Stimulated activated naive CD8-positive, alpha-beta T cell treated with anti-CD3 and anti-CD28 coated beads, Interleukin-15, Interleukin-2, amounts not matched to agents 100 U/mL and 50 U/mL, for 24 hours (primary cell): ENCODE measurements at places on chromosomes 3 and 15.

DNA sequence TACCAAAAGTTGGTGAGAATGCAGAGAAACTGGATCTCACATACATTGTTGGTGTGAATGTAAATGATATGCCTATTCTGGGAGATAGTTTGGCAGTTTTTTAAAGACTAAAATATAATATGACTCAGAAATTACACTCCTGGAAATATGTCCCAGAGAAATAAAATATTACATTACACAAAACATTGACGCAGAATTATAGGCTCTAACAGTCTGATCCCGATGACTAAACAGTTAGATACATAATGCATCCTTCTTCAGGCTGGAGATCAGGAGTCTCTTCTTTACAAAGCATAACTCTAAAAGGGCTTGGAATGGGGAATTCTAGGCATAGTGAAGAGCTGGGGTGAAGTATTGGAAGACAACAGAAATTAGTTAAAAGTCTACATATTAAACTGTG lies 586.2 kb upstream of the NECTIN3 start:
- DNase-seq, result no peak

DNA sequence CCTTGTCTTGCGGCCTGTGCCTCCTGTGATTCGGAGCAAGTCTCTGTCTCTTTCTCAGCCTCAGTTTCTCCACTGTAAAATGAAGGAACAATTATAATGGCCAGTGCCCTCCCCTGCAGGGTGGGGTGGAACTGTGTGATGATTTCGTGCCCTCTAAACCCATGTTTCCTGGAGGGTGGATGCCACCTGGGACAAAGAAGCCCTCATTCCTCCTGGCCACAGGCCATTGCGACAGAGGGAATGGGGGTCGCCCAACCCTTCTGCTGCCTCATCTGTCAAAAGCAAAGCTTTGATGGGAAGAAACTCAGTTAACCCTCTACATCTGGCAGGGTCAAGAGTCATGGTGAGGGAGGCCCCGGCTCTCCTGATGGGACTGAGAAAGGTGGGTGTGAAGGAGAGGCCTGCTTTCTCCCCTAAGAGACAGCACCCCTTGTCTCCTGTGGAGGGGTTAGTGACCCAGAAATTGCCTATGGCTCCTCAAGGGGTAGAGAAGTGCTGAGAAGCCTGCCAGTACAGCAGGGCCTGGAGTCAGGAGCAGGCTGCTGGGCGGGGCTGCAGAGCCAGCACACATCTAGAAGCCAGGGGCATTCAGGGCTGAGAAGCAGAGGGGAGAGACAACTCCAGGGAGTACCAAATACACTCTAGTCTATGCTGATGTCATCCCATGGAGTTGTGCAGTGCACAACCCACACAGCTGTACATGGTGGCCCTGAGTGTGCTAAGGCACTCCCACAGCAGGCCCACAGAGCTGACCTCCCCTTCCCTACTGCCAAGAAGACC lies 61.0 kb downstream of the PLXNA1 start:
- no peak for DNase-seq

GRCh38 chr3:162774613-162775100 lies 1278.0 kb downstream of the OTOL1 start:
- no peak for DNase-seq

- DNase-seq, result no peak
These were observed 27.9 kb upstream of the STRIT1 start for GRCh38 chr3:155321418-155321817.

- DNase-seq, result no peak
These were observed 616 bp upstream of the IGDCC4 start for GRCh38 chr15:65423150-65423975.

GRCh38 chr15:67927501-67928168 lies 87.8 kb upstream of the RNU6-1 start:
- DNase-seq, result no peak

DNA sequence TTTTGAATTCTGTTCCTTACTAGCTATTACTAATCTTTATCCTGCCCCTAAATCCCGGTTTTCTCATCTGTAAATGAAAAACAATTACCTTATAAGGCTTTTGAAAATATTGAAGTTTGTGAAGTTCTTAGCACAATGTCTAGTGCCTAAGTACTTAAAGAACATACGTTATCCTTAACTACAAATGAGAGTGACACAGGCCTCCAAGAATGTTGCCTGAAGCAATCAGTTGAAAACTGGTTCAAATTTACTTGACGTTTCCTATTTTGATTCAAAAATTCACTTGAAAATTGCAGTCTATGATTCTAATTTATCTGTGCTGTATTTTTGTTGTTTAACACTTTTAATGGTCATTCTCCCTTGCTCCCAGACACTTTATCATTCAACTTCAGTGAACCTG lies 3.2 kb downstream of the SENP7 start:
- no peak for DNase-seq

GRCh38 chr3:168534761-168535160 lies 439.0 kb upstream of the GOLIM4 start:
- DNase-seq, result no peak

DNA sequence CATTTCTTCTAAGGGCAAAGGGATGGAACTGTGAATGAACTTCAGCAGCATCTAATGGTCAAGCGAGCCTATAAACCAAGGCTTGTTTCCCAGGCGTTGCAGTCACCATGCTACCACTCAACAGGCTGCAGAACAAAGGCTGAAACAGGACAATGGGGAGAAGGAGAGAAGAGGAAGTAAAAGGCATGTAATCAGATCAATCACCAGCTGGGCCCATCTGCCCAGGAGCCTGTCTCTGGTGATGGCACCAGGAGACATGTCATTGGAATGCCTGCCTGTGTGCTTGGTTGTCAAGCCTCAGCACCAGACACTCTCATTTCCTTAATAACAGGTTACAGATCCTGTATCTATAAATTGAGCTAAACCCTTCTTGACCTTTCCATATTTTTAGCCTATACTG lies 81.7 kb upstream of the UMPS start:
- DNase-seq, result no peak

DNA sequence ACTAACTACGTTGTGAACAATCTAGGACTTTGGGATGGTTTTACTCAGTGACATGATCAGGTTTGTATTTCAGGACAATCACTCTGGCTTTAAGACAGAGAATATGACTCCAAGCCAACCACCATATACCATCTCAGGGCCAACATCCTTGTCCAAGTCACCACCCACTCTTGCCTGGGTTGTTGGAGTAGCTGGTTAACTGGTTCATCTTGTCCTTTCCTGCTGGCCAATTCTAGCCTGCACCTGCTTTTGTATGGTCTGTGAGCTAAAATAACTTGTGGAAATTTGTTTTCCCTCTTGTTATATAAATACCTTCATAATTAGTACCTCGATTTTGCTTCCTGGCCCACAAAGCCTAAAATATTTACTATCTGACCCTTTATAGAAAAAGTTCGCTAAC lies 306.8 kb upstream of the STT3B start:
- DNase-seq, result no peak

GRCh38 chr15:29352402-29352801 lies 82.8 kb upstream of the NSMCE3 start:
- no peak for DNase-seq

GRCh38 chr3:50470658-50471057 lies 32.8 kb downstream of the CACNA2D2 start:
- DNase-seq, result no peak

DNA sequence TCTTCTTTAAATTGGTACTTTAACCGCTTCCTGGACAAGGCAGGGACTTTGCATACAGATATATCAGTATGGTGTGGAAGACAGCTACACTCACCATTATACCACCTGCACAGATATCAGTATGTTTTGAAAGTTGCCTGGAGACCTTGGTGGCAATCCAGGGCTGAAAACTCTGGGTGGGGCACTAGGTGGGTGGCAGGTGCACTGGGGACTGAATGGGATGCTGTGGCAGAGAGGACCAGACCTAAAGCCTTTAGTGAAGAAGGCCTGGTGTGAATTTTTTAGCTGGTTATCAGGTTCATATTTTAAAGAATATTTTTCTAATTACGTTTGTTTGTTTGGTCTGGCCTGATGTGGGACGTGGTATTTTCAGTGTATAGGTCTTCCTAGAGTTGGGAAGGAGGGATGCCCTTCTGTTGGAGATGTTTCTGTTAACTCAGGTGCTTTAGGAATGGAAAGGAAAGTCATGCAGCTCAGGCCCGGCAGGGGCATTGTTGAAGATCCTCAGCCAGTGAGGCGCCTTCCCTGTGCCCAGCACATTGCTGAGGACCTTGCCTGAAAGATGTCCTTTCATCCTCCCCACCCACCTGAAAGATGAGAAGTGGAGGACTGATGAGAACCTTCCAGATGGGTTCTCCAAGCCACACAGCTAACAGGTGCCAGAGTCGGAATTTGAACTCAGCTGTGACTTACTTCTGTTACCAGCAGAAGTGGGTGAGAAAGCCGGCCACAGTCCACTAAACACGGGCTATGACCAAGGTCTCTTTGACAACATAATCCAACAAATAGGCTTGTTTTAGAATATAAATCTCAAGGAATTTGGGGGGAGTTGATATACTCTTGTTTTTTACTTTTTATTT lies 77.3 kb downstream of the APBA2 start:
- DNase-seq, result no peak

DNA sequence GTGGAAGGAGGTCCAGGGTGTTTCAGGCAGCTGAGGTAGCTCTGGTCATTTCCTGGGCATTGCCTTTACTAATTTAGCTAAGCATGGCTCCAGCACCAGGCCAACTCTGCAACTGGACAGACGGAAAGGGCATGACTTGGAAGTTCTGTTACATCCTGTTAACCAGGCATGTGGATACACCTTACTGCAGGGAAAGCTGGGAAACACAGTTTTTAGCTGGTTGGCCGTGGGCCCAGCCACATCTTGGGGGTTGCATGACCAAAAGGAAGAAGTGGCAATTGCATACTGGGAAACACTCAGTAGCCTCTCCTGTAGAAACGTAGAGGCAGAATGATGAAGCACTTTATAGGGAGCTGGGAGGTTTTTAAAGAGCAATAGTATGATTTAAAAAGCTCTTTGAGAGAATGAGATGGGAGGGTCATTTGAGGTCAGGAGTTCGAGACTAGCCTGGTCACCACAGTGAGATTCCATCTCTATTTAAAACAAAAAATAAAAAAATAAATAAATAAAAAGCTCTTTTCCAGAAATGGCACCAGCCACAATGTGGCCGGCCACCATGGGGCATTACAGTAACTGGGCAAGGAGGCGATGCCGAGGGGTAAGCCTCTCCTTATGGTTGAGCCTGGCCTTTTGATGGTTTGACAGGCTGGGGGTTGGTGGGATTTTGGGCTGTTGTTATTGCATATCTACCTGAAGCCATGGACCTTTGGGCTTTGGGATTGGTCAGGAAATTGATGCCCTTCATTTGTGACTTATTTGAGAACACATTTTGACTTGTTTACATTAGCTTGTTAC lies 28.6 kb downstream of the TRAK1 start:
- DNase-seq, result no peak

DNA sequence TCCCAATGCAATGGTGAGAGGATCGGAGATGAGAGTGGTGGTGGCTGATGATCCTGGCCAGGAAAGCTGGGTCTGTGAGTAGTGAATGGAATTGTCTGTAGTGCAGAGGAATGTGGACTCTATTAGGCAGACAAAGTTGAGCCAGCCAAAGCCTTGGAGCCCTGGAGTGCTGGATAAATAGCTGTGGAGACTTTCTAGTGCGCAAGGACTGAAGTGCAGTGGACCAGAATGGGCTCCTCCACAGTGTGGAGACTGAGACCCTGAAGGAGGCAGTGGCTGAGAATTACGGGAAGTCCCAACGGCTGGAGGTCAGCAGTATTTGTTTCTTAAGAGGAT lies 874 bp downstream of the ZNF662 start:
- DNase-seq, result no peak

DNA sequence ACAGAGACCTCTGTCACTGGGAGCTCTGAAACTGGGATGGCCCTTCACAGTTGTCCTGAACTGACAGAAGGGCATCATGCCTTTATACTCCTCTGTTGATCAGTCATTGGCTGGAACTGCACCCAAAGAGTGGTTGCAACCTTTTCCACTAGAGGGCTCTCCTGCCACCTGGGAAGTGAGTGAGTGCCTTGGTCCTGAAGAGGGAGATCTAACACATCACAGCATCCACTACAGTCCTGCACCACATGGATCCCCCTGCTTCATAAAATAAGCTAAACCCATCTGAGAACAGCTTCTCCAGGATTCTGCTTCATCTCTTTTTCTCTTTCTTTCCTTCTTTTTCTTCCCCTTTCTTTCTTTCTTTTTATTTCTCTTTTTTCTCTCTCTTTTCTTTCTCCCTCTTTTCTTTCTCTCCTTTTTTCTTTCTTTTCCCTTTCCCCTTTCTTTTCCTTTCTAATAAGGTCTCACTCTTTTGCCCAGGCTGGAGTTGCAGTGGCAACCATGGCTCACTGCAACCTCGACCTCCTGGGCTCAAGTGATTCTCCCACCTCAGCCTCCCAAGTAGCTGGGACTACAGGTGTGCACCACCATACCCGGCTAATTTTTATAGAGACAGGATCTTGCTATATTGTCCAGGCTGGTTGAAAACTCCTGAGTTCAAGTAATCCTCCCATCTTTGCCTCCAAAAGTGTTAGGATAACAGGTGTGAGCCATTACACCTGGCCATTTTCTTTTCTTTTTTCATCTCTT lies 42.8 kb upstream of the RAF1 start:
- DNase-seq, result peak; percentile 58

GRCh38 chr3:114878114-114878839 lies 268.8 kb downstream of the ZBTB20 start:
- DNase-seq, result no peak

DNA sequence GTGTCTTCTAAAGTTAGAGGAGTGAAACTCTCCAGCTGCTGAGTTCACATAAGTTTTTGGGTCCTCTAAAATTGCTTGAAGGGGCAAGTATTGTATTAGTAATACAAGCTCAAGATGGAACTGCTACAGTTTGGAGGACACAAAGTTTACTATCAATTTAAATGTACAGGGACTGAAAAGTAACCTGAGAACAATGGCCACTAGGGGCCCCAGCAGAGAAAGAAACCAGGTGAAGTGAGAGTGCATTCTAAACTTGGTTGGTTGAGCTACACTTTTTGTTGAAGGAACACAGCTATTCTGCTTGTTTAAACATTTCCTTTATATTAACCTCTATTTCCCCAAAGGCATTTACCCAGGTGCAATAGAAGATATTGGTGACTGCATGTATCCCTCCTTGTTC lies 755.5 kb downstream of the GBE1 start:
- DNase-seq, result no peak

DNA sequence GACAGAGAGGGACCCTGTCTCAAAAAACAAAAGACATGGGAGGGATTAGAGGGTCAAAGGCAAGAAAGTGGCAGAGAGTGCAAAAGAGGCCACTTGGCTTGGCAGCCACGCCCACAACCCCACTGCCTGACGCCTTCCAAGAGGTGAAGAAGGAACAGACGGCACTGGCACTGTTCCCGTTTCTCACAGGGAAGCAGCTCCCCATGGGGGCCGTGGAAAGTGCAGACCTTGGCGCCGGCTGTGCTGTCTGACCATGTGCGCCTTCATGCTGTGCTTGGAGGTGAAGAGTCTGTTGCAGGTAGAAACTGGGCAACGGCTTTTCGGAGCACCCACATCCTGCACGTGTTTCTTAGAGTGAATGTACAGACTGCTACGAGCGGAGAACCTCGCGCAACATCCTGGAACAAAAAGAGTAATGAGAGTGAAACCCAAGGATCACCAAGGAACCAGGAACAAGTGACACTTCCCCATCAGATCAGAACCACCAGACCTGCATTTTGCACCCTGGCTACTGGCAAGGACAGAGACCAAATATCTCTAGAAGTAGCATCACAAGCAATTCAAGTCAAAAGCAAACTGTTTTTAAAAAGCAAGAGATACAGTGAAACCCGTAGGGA lies 9.7 kb downstream of the ZXDC start:
- DNase-seq, result no peak
